Vagina (tissue), 2 donors: ENCODE measurements at places on chromosomes 5 and 9.

DNA sequence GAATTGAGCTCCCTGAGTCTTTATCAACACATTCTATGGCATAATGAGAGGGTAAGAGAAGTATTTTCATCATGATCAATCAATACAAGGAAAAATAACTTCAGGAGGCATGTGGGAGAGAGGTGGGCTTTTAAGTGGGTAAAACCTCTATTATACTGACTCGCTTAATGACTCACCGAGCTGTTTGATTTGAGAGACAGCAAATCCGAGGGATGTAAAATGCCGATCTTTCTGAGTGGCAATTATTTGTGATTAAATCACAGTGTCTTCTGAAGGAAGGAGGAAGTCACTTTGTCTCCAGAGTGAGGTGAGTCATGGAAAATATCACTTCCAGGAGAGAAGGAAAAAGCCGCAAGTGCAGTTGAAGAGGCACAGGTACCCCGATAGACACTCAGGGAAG is 320.4 kb downstream of the DRD1 start:
- no peak for DNase-seq

GRCh38 chr9:91341258-91341746 is 20.4 kb downstream of the AUH start:
- DNase-seq, result no peak

GRCh38 chr9:4541856-4542255 is 51.6 kb downstream of the SLC1A1 start:
- no peak for DNase-seq

DNA sequence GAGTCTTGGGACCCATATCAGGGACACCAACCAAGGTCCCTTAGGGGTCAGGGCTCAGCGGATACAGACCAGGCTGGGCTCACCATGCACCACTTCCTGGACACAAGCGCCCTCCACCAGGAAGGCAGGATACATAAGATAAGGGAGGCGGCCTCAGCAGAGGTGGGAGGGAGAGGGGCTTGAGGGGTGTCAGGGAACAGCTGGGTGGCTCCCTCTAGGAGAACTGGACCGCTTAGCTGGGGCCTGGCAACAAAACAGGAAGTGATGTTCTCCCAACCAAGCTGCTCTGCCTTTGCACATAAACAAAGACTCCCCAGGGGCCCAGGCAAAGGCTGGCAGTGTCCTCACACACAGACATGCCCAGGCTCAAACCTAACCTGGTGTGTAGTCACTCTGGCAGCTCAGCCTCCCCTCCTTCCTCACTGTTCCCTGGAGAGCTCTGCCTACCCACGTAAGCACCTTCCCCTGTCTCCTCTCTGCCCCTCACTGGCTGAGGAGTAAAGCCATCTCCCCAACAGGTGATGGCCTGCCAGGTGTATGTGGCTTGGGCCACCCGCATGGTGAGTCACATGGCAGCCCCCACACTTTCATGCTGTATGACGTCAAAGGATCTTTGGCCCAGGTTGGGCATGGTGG is 5.8 kb upstream of the BICD2 start:
- DNase-seq, result no peak

- no peak for DNase-seq
Observed at GRCh38 chr9:122382901-122383850, 12.4 kb downstream of the PTGS1 start.

GRCh38 chr5:142046191-142046590 is 33.4 kb upstream of the GNPDA1 start:
- no peak for DNase-seq

DNA sequence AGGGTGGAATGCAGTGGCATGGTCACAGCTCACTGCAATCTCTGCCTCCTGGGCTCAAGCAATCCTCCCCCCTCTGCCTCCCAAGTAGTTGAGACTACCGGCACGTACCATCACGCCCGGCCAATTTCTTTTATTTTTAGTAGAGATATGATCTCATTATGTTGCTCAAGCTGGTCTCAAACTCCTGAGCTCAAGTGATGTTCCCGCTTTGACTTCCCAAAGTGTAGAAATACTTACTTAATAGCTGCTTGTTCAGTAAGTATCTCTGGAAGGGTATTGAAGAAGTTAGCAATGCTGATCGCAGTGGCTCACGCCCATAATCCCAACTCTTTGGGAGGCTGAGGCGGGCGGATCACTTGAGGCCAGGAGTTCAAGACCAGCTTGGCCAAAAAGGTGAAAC is 35.7 kb upstream of the PLIN2 start:
- DNase-seq, result no peak

DNA sequence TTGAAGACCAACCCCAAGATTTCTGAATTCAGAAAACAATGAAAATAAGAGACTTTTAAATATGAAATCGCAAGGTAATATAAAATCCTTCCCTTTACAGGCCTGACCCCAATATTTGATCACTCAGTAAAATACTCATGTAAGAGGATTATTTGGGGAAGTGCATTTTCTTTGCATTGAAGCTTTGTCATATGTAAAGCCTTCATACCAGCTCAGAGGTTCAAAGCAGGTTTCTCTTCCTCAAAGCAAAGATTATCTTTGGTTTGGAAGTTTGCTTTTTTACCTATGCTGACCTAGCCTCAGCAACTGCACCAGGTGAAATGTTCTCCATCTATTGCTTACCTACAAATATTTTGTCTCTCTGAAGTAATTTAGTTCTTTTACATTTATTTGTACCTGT is 106.5 kb upstream of the PARP8 start:
- DNase-seq, result no peak

- DNase-seq, result no peak
Observed at GRCh38 chr5:176596689-176597416, 13.1 kb downstream of the GPRIN1 start.

DNA sequence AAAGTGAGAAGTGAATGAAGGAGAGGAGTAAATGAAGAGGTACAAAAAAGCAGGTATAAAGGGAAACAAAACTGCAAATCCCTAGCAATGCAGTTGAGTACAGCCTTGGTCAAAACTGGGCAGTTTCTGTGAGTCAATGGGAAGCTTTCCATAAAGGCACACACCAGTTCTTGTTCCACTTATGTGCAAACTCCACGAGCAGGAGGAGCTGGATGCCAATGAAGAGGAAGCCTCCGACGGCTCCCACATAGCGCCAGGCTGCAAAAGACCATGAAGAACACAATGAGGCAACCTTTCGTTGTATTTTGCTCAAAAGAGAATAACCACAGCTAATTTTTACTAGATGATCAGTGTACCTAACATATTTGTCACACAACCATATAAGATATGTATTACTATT is 81.1 kb downstream of the SERINC5 start:
- no peak for DNase-seq

- no peak for DNase-seq
Observed at GRCh38 chr5:116038817-116039216, 6.5 kb downstream of the ARL14EPL start.

DNA sequence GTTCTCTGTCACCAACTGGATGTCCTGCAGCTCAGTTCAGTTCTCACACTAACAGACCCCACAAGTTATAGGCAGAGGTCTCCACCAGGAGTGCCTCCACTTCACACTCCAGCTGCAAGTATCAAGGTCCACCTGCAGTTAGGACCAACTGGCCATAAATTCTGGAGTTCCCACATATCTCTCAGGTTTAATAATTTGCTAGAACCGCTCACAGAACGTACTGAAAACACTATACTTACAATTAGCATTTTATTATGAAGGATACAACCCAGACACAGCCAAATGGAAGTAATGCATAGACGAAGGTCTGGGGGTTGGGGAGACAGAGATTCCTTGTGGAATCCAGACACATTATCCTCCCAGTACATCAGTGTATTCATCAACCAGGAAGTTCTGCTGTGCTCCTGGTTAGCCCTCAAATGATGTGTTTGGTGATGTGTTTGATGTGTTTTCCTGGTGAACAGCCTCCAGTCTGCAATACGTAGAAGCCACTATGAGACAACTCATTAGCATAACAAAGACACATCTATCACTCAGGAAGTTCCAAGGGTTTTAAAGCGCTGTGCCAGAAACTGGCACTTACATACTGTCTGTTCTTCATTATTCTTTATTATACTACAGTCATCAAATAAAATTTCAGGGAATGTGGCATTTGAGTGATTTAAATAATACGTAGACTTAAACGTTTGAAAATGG is 25.4 kb downstream of the OGN start:
- no peak for DNase-seq

- DNase-seq, result no peak
Observed at GRCh38 chr9:35684921-35685320, 4.8 kb downstream of the TPM2 start.

GRCh38 chr5:59209758-59210359 is 627.0 kb downstream of the RAB3C start:
- DNase-seq, result no peak

DNA sequence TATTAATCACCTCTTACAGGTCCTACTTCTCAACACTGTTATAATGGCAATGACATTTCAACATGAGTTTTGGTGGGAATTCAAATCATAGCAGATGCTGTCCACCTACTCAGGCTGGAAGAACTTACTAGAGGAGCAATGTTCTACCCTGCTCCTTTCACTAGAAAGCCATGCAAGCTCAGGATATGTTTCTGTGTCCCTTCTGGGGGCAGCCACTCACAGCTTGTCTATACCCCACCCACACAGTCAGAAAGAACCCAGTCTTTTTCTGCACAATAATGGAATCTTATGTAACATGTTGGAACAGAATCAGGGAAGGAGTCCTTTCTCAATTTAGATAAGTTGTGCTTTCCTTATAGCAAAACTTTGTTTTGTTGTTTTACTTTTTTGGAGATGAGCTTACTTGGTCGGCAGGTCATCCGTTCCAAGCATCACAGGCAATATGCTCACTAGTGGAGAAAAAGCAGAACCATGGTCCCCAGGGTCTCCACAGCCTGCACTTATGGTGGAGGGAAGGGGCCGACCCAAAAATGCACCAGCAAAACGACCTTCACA is 53.3 kb upstream of the ICE1 start:
- no peak for DNase-seq

DNA sequence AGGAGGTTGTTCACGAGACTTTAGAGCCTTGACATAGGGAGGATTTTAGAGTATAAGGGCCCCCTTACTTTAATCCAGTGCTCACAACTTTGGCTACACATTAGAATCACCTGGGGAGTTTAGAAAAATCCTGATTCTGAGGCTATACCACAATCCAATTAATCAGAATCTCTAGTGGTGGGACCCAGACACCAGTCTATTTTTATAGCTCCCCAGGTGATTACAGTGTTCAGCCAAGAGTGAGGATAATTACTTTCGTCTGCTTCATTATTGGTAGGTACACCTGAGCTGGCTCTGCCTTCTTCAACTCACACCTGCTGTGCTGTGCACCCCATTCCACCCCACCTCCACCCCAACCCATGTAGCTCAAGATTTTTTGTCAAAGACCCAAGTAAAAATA is 141.3 kb upstream of the EPB41L4A start:
- DNase-seq, result no peak

GRCh38 chr5:177302354-177303110 is 987 bp downstream of the RAB24 start:
- no peak for DNase-seq

DNA sequence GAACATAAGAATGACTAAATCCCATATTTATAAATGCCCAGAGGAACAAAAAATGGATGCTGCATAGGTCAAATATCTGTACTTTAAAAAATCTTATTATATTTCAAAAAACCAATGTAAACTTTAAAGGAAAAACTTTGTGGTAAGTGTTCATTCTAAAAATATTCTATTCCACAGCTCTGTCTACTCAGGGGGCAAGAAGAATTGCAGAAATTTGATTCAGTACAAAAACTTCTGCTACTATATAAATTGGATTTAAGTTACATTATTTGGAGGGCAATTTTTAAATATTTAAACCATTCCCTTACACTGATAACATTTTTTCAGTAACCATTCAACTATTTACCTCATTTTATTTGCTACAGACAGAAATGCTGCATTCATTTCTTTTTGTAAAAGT is 32.1 kb downstream of the NFIB start:
- no peak for DNase-seq

- DNase-seq, result no peak
Observed at GRCh38 chr5:34707451-34708107, 51.5 kb downstream of the RAI14 start.

DNA sequence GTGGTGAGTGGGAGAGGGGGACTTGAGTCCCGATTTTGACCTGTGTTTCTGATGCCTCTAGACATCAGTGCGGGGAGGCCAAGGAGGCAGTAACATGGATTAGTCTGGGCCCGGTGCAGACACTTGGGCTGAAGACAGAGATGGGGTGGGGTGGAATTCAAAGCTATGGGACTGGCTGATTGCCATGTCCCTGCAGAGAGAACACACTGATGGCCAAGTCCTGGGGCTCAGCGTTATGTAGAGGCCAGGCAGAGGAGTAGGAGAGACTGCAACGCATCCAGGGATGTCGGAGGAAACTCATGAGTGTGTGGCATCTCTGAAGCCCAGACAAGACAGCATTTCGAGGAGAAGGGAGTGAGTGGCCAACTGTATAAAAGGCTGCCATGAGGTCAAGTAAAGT is 30.1 kb downstream of the PSD2 start:
- no peak for DNase-seq

DNA sequence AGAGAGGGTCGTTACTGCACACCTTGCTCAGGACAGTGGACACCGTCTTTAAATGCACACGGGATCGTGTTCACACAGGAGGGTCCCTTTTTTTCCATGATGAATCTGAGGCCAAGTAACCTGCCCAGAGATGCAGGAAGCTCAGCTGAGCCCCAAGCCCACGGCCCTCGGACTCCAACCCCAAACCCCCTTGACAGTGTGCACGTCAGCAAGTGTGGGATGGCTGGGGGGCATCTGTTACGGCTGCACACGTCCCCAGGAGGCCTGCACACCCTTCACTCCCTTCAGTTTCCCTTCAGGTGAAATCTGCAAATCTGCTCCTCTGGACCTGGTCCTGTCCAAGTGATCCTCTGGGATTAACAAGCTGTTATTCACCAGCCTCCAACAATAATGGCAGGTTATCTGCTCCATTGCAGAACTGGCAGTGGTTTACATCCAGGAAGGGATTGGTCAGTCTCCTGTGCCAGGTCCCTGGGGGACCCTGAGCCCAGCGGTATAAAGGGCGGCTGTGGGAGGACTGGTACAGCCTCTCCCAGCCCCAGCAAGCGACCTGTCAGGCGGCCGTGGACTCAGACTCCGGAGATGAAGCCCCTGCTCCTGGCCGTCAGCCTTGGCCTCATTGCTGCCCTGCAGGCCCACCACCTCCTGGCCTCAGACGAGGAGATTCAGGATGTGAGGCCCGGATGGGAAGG is at the start of gene LCN1:
Gene LCN1, plus strand, starts transcription at position 525 of the 692 bp plus-strand sequence. Its CDS starts 58 bp downstream, at position 583.
- DNase-seq, result no peak

DNA sequence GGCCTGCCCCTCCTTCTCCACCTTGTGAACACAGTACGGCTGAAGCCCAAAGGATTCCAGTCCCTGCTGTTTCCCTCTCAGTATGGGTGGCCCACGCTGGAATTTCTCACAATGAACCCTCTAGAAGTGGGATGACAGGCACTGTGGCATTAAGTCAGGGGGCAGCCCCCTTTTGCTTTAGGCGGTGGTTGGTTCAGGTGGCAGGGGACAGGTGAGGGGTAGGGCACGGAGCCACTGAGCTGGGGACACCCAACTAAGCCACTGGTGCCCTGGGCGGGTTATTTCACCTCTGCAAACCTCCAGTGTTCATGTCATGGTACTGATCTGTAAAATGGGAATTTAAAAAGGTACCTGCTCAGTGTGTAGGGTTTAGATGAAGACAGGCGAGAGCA is 7.6 kb downstream of the SPACA9 start:
- no peak for DNase-seq

GRCh38 chr5:171755354-171755821 is 30.2 kb upstream of the SMIM23 start:
- no peak for DNase-seq

- DNase-seq, result no peak
Observed at GRCh38 chr5:143066556-143067281, 296.5 kb downstream of the ARHGAP26 start.
